ENCODE measurements at places on chromosomes 1 and 21.

DNA sequence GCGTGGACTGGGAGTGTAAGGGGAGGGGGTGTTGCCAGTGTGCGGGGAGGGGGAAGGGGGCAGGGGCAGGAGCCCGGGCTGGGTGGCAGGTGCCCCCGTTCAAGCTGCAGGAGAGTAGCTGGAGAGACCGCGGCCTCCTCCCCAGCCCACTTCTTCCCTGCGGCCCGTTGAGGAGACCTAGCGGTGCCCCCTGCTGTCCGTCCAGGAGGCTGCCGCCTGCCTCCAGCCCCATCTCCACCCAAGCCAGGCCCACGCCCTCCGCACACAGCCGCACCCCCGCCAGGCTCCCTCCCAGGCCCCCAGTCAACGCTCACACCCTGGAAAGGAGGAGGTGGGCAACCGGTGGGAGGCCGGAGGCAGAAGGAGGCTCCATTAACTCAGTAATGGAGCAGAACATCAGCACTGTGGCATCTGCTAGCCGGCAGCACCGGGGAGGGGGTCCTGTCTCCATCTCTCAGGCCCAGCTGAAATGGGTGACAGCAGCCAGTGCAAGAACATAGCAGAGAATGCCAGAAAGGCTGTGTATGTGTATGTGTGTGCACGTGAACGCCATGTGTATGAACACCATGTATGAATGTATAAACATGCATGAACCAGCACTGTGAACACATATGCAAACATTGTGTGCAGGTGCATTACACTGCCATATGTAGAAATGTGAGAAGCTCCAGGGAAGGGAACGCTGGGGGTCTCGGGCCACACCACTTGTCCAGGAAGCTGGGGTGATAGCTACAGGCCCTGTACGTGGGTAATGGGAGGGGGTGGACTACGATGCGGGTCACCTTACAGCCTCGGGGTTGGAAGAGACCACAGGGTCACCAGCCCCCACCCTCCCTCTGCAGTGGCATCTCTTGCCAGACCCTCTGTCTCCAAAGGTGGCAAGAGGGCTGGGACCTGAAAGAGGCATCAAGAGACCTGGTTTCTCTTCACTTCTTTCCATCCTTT lies 84.6 kb downstream of the SYT2 start:
- DNase-seq: peak; percentile 6

GRCh38 chr1:151043163-151043562 lies 4.4 kb upstream of the C1orf56 start:
- no peak for DNase-seq

DNA sequence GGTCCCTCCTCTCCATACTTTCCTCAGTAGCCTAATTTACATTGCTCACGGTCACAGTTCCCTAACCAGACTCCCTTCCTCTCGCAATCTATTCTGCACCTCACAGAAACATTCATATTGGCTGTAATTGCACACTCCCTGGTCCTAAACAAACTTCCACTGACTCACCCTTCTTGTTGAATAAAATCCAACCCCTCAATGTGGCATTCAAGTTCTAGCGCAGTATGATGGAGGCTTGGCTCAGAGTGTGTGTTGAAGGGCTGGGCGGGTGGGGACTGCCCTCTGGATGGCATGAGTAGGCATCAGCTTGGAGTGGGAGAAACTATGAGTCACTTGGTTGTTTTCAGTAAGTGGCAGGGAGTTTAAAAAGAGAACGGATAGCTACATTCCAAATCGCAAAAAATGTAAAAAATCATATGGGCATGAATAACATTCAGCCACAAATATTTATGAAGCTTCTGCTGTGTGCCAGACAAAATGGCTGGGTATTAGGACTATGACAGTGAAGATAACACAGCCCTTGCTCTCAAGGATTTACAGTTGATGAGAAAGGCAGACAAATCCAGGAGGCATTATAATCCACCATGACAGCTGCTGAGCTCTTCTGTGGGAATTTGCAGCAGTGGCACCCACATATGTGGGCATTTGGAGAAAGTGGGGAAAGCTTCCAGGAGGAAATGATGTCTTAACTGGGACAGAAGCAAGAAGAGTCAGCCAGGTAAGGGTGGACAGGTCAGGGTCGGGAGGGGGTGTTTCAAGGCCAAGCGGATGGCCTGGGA lies 42.2 kb upstream of the LYST start:
- DNase-seq: no peak

DNA sequence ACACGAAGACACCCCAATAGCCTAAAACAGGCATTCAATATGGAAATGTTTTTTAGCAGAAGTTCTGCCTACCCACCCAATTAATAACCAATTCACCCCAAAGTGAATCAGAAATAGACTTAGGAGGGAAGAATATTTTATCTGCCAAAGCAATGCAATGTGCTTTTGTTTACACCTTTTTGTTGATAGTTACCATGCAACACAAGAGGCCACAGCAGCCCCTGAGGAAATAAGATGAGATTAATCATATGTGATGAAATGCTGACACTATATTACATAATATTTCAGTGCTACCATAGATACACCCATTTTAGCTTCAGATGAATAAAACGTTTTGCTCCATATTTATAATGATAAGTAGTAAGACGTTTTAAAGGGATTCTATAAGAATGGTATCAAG lies 60.9 kb upstream of the RGS2 start:
- DNase-seq: no peak

GRCh38 chr1:6544831-6545230 lies 9.5 kb downstream of the NOL9 start:
- no peak for DNase-seq

DNA sequence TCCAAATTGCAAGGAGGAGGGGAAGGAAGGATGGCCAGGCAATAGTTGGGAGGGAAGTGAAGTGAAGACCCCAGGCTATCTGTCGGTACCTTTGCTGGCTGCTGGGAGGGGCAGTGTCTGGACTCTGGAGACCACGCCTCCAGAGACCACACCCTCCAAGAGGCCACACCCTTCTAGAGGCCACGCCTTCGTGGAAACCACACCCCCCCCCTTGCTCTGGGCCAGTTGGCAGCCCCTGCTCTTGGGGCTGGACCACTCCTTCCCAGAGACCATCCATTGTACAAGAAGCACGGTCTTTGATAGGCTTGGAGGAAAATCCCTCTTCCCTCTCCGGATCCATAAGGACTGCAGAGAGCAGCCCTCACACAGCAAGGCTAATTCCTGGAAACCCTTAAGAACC lies 73.1 kb downstream of the RYR2 start:
- DNase-seq: no peak

GRCh38 chr1:3217181-3217641 lies 148.2 kb downstream of the PRDM16 start:
- DNase-seq: no peak

DNA sequence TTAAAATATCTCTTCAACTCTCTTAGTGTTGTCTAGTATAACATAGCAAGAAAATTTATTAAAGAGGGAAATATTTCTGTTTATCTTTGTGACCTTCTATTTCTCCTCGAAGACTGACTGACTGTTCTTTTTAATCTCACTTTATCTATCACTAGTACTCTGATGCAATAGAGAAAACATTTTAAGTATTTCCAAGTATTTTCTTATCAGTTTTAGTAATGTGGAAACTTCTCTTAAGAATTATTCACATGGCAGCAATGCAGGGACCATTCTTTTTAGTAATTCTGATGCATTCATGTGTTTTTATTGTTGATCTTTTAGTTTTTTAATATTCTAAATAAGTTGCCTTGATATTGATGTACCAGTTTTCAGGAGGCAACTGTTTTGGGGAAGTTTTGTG lies 115.7 kb downstream of the NEK7 start:
- no peak for DNase-seq

DNA sequence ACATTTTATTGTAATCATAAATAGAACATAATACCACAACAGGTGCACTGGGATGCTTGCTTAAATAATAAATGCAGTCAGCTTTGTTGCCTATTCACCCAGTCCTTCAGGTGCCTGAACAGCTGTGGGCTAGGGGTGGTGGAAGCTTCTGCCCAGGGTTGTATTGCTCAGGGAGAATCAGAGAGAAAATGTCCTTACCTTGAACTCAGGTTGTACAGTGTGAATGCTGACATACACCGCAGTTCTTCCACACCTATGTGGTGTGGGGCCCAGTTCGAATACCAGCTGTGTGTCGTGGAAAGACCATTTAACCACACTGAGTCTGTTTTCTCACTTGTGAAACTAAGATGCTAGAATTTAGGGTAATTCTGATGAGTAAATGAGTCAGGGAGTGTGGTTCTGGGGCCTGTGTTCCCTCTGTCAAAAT lies 115.7 kb upstream of the ATP1A1 start:
- DNase-seq: no peak

DNA sequence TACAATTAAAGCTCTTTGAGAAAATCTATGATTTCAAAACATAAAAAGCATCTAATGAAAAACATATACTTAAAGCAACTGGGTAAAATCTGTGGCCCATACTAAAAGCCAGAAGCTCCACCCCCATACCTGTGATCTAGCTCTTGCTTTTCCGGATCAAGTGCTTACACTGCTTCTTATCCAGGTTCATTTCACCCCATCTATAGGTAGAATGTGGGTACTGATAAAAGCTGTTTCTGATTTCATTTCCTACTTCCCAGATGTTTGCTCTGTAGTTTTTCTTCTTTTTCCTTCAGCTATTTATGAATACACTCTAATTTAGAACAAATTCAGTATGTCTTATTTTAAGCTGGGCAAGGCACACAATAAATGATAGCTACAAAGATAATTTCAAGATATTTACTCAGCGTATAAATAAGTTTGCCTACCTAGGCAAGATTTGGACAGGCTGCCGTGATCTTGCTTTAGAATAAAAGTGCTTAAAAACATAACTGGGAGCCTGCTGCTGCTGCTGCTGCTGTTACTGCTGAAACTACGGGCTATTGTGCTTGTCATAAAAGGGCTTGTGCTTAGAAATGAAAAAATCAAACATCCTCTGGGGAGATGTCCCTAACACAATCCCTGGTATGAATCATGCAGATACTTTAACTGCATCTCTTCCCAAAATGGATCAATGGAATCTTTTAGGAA lies 2.1 kb downstream of the SIPA1L2 start:
- DNase-seq: no peak

DNA sequence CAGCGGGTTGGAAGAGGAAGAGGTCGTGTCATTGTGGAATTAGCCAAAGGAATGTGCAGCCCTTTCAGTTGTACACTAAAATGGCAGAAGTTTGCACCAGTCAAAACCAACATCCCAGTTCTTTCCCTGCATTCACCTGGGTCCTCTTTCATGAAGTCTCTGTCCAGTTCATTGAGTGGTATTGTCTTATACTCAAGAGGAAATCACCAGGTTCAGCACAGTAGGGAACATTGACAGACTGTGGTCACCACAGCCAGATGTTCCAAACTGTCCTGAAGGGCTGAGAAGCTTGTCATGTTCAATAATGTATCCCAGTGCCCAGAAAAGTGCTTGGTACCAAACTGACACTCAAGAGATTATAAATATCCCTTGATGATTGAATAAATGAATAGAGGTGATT lies 131.6 kb downstream of the GLUL start:
- no peak for DNase-seq

DNA sequence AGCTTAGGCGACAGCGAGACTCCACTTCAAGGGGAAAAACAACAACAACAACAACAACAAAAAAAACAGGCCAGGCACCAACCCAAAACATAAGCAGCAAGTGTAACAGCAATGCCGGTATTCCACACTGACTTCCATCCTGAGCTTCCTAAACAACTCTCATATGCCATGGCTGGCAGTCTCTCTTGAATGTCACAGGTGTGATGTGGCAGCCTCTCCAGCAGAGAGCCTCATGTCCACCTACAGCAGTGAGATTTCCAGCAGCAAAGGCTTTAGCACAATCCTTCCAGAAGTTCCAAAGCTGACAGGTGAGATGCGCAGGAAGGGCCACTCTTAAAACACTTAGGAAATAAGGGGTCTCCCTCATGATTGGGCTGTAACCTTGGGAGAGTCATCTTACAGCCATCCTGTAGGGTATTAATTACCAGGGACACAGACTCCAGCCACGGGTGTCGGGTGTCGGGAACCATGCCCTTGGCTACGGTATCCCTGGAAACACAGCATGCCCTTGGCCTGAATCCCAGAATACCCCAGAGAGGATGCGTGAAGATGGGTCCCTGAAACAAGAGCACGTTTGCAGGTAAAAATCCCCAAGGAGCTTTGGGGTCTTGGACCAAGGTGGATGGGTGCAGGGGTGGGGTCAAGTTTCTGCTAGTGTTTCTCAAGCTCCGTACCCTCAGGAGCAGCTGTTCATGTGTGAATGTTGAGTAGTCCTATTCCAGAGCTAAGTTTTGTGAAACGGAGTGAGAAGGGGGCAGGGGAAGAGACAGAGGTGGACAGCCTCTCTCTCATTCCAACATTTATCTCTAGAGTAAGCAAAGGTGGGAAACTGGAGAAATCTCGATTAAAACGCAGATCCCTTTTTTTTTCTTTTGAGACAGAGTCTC lies 31.4 kb downstream of the CLSTN1 start:
- no peak for DNase-seq

DNA sequence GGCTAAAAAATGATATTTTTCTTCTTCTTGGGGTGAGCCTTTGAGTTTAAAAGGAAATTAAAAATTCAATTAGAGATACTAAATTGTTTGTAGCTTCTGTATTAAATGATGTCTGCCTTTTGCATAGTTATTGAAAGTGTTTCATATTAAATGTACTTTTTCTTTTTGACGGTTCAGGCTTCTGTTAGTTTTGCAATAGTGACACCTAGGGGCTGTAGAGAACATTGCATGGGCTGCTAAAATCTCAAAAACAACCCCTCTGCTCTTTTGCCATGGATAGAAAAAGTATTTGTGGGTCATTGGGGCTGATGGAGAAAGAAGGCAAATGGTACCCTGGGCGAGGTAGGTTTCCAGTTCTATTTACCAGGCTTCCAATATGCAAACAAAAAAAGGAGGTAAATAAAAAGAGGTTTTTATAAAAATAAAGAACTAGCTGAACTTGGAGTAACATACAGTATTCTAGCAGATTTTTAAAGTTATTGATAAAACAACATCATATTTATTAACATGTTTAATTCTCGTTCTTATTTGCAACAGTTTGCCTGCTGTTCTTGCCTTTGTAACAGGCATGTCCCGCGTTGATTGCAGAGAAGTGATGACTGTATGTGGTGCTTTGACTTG lies 115.4 kb upstream of the HOOK1 start:
- peak; percentile 45 for DNase-seq

- DNase-seq: no peak
Observed at GRCh38 chr1:183230413-183230812, 44.3 kb downstream of the LAMC2 start.

DNA sequence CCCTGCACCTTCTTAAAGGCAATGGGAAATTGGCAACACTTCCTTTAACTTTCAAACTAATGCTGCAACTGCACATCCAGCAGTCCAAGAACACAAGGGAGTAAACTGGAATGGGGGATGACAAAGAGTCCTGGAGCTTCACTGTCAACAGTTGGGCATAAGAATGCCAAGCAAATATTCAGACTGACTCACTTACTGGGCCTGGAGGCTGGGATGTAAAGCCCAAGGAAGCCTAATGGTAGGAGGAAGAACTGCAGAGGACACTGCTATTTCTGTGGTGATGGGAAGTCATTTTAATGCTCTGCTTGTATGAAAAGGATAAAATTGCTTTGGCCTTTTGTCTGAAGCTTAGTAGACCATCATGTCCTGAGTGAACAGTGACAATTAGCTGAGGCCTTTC lies 15.7 kb upstream of the DMRTA2 start:
- no peak for DNase-seq
